Aorta (tissue), 5 donors: ENCODE measurements at places on chromosomes 11 and 22.

GRCh38 chr11:10998674-10999073 is 140.8 kb upstream of the ZBED5 start:
- no peak for DNase-seq

GRCh38 chr11:110874437-110875030 is 162.3 kb upstream of the ARHGAP20 start:
- DNase-seq: no peak

DNA sequence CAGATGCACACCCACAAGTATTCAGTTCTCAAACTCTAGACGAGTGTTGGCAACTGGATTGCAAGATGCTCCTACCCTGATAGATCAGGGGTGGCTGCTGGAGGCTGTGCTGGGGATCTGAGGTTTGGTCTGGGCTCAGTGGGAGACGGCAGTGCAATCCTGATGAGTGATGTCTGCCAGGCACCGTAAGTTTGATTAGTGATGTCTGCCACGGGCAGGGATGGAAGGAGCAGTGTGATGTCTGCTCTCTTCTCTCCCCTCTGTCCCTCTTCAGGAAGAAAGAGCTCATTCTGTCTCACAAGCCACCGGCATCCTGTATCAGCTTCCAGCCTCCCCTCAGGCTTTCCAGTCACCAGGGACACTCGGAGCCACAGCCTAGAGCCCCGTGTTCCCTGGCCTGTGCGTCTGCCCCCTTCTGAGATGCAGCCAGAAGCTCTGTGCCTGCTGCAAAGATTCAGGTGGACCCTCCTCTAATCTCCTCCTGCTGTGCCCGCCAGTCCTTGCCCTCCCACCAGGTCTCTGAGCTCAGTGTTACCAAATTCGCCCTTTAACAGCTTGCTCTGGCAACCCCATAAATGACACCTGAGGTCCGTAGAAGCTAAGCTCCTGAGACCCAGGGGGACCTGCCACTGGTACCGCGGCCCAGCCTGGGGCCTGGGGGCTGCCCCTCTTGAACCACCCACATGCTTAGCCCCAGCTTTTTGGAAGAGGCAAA is 19.9 kb downstream of the TP53I11 start:
- DNase-seq: no peak

DNA sequence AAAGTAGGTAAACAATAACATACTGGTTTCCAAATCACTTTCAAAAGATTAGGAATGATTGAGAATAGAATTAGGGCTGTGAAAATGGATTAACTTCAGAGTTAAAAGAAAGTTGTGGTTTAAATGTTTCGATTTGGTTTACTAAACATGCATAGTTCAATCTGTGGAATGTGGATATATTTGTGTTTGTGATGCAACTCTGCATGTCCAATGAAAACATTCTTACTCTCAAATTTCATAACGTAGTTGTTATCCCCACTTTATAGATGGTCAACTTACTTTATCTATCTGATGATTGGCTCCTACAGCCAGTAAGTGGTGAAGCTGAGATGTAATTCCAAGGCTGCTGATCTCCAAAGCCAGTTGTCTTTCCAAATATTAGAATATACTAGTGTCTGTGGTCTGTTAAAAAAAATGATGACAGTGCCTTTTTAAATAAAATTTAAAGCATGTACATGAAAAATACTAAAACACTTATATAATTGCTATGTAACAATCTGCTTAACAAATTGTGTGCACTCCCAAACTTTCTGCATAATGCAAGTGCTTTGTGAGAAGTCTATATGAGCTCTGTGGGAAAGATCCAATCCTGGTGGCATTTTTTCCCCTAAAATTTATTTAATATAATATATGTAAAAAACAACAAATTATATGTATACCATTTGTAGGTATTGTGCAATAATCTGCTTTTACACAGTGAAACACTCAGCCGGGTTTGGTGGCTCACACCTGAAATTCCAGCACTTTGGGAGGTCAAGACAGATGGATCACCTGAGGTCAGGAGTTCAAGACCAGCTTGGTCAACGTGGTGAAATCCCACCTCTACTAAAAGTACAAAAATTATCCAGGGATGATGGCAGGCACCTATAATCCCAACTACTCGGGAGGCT is 9.7 kb upstream of the SIK3 start:
- DNase-seq: no peak

GRCh38 chr22:40244586-40244985 is 66.9 kb downstream of the TNRC6B start:
- DNase-seq: no peak

DNA sequence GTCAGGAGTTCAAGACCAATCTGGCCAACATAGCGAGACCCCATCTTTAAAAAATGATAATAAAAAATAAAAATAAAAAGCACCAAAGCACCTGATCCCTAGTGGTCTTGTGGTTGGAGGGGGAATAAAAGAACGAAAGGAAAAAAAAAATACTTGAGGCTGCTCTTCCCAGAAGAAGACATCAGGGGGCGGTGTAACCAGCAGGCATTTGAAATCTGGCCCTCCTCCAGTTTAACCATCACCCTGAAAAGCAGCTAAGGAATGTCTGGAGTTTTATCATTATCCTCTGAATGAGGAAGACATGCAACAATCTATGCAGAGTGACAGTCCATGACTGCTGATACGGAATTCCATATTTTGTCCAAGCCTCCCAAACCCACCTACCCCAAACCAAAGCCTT is 5.6 kb upstream of the KCTD17 start:
- no peak for DNase-seq

DNA sequence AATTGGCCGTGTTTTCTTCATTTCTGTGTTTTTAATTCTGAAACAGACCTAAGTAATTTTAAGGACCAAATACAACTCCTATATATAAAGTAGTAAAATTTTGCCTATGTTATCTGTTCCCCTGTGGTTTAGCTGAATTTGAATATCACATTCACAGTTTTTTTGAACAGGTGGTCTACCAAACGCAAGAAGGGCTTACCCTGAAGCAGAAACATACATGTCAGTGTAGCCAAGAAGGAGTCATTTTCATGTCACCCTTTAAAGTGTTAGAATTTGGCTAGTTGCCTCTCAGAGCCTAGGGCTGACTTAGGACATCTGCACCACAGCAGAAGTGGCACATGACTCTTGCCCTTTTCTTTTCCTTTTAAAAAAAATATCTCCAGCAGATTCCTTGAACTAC is 34.3 kb downstream of the MYBPC3 start:
- DNase-seq: no peak

- DNase-seq: peak; percentile 5
These were observed 9.2 kb downstream of the MYO18B start for GRCh38 chr22:25751174-25751581.

- DNase-seq: no peak
These were observed 40.2 kb downstream of the F2 start for GRCh38 chr11:46759196-46759595.

GRCh38 chr11:76216536-76217325 is 10.4 kb upstream of the WNT11 start:
- DNase-seq: no peak

DNA sequence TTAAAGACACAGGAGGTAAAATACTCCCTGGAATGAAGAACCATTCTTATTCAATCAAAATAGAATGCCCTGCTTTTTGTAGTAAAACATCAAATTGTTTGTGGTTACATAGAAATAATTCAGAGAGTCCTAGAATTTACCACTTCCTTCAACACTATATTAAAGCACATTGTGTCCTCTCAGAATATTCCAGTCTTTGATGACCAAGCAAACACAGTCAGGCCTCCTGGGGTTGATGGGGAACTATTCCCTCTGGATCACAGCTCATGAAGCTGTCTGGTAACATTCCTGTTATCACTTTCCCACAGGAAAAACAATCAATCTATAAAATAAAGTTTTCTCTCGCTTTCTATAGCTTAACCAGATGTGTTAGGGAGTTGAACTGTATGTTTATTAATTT is 389.3 kb downstream of the KCNA4 start:
- no peak for DNase-seq

- peak; percentile 94 for DNase-seq
These were observed 62.1 kb downstream of the THAP12 start for GRCh38 chr11:76318744-76319384.

DNA sequence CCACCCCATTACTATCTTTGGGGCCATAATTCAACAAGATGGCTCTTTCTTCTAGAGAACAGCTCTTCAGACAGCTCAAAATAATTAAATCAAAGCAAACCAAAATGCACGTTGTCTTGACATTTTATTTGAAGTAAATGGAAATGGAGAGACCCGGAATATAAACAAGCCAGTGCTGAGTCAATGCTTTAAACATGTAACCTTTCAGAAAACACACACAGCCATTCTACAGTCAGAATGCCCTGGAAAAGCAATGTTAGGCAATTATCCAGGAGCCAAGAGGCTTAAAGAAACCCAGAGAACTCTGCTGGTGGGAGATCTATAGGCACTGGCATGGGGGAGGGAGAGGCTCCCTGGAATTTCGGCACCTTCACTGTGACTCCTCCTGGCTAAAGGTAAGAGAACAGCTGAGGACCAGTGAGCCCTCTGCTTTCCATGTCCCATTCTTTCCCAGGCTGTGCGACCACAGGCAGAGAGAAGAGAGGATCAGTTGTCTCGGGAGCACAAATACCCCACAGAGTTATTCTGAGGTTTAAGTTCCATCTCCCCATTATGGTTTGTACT is 254.0 kb upstream of the CCDC90B start:
- DNase-seq: no peak

DNA sequence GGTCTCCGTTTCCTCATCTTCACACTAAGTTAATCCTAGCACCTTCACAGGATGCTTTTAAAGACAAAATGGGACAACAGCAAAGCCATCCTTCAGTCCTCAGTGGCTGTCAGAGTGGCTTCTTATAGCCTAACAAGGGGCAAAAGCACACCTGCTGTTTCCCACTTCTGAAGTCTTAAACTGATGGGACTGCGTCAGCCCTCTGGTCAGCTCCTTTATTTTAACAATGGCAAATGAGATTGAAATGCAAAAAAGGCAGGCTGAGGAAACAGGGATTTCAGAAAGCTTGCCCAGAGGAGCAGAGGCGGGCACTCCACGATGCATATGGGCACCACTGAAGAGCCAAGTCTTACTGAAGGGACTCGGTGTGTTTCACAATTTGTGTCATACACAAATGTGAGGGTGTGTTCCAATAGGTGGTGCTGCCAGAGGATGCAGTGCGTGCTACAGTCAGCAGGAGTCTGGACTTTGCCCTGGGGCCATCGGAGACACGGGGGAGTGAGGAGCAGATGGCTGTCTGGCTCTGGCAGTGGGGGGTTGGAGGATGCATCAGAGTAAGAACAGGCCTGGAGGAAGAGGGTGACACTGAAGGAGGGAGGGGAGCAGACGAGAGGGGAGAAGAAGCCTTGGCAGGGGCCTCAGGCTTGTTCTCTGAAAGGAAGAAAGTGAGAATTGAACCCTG is 47.3 kb downstream of the TENM4 start:
- no peak for DNase-seq

GRCh38 chr11:131065435-131066413 is 149.4 kb upstream of the SNX19 start:
- no peak for DNase-seq

DNA sequence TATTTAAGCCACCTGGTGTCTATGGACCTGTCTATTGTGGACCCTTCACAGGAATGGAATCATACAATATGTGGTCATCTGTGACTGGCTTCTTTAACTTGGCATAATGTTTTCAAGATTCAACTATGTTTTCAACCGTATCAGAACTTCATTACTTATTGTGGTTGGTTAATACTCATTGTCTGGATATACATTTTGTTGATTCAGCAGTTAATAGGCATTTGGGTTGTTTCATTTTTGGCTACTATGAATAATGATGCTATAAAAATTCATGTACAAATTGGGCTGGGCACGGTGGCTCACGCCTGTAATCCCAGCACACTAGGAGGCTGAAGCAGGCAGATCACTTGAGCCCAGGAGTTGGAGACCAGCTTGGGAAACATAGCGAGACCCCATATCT is 2.5 kb upstream of the RAPSN start:
- no peak for DNase-seq

DNA sequence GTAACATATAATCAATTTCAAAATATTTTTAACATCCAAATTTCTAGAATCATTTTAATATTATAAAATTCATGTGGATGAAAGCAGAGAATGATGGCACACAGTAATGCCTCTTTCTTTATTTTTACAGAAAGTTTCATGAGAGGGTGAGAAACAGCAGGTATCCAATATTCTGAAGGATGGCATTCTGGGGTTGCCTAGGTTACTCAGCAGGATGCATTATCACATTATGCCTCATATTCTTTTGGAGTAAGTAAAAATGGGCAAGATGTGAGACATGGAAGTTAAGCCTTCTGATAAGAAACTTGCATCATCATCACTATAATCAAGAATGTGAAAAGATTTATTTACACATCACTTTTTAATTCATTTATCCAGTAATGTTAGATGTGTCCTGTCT is 148.7 kb upstream of the PGR start:
- DNase-seq: no peak

GRCh38 chr11:118845369-118845768 is 38.3 kb upstream of the CXCR5 start:
- no peak for DNase-seq

DNA sequence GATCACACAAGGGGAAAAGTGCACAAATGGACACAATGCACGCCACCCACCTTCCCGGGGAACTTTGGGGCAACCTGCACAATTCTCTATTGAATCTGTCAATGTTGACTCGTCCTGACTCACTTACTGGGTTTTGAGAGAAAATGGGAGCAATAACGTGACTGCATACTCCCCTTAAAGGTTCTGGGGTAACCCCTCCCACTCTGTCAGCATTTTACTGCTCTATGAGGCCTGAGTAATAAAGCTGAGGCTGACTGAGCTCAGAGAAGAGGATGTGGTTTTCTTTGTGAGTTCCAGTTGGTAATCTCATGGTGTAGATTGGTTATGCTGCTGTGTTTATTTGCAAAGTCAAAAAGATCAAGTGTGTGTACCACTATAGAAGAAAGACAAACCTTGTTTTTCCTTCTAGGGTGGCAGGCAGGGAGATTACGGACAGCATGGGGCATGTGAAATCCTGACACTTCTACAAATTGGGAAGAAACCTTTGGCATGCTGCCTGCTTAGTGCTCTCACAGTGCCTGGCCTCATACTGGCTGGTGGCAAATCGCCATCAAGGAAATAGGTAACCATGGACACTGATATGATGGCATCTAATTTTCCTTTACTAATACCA is 16.1 kb upstream of the APOA1 start:
- no peak for DNase-seq

GRCh38 chr11:615504-616319 is at the start of gene IRF7:
Gene IRF7 (minus strand): TSS chr11:615950. CDS start chr11:615364, 586 bp downstream.
- peak; percentile 99 for DNase-seq

DNA sequence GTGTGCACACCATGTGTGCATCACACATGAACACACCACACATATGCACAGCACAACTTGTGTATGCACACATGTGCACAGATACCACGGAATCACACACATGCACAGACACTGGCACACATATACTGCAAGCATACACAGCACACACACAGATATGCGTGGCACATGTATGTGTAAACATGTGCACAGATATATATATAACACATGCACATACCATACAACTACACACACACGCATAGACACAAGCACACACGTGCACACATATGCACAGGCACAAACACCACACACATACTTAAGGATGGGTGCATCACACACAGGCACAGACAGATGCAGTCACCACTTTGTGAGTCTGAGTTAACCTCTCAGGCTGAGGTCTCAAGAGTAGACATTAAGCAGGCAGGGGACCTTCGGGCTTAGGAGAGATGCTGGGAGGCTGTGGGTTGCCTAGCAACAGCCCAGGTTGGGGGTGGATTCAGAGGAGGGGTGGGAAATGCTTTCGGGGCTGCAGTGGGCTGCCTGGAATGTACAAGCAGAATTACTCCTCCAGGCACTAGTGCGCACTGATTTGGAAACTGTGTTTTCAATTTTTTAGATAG is 82.9 kb downstream of the MYO18B start:
- no peak for DNase-seq
